ENCODE measurements at places on chromosomes 16 and 17. TPM values are rescaled to one million over a fixed set of nuclear protein-coding genes. Genes with fewer than 3 reads are reported as not detected.

- DNase-seq = no peak
These were observed 462.6 kb upstream of the MAF start for GRCh38 chr16:80063031-80063712.

Gene RHBDL3
- under 0.01 TPM for total RNA-seq

DNA sequence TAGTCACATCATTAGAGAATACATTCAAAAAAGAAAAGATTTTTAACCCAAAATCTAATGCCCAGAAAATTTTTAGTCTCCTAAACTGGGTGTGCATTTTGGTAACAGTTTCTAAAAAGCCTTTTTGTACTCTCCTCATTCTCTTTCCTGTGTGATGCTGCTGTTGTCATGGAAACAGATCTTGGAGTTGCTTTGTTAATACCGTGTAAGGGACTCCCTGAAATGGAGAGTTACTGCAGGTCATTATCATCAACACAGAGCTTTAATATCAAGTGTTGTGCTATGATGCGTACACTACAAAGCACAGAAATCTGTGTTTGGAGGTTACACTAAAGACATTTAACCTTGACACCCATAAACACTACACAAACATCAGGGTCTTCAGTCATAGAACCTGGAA is 216.3 kb downstream of the PRKCA start:
- DNase-seq = no peak

DNA sequence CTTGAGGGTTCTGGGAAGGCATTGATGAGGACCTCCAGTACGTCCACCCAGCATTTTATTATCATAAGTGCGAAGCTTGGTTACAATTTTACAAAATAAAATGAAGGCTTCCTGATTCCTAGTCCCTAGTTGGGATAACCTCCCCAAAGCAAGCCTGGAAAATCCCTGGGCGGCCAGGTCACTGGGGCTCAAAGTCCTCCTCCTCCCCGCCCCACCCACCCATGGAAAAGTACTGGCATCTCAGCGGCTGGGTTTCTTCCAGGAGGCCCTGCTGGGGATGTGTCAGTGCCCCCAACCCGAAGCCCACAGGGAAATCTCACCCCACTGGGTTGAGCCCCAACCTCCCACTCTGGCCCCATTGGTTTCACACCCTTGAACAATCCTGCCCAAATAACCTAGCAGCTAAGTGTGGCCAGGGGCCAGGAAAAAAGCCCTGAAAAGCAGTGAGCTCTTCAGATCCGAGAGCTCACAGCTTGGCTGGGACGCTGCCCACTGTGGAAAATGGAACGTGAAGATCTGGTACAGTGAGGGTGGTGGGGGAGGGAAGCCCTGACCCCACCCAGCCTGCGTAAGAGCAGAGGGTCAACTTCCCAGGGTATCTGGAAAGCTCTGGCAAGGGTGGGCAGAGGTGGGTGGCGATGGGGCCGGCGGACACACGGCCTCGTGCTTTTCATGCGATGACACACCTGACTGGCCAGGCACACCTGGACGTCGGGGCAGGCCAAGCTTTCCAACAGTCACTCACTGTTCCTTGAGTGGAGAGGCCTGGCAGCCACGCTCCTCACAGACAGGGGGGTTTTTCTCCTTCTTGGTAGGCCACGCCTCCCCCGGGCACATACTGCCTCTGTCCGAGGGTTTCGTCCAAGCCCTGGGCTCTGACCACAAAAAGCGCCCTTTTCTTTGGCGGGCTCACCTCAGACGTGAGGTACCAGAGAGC is 324.5 kb downstream of the SOX9 start:
- no peak for DNase-seq

DNA sequence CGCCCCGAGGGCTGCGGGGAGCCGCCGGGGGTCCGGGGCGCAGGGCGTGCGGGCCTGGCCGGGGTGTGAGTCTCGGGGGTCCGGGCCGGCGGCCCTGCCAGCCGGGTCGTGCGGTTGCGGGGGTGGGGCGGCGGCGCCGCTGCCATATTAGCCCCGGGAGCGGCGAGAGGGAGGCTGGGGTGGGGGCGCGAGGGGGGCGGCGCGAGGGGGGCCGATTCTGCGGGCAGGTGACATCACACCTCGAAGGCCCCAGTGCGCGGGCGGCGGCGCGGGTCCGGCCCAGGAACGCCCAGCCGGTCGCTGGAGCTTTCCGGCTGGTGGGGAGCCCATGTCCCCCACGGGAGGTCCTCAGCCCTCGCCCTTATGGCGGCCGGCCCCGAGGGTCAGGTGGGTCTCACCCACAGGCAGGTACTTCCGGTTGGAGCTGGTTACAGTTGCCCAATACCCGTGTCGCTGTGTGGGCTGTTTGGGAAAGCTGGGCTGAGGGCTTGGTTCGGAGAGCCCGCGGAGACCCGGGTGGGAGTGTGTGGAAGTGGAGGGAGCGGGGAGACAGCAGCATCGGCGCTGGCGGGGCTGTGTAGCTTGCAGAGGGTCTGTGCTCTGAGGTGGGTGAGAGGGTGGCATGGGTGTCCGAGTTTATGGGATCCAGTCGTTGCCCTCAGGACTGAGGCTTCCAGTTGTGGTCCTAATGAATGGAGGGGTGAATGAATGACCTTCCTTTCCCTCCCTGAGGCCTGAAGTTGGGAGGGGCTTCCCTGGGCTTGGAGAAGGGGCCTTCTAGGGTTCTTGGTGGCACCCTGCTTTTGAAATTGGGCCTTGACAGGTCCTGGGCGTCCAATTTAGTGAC is 804 bp downstream of the ATP6V0C start:
- no peak for DNase-seq

Gene TLCD3B
- total RNA-seq = not detected

Gene RAB26
- 2.3 TPM for total RNA-seq
